Upper lobe of right lung (tissue), 1 donor: ENCODE measurements at places on chromosomes 1 and 21. TPM values are rescaled to one million over a fixed set of nuclear protein-coding genes. Genes with fewer than 3 reads are reported as not detected.
A peak's percentile ranks its signal among the peaks of the same experiment; 100 is the strongest.

DNA sequence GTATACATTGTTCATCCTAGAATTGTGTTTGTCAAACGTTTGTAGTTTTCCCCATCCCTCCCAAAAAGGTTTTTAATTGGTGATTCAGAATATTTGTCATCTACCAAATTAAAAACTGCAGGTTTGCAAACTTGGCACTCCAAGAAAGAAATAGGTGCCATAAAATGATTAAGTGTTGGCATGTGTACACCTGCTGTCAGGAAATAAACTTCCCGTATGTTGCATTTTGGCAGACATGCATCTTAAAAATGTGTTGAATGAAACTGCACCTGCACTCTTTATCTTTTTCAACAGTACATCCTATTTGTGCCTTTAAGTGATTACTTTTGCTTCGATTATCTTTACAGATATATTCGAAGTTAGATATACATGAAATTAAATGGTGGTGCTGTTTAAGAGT lies 7.3 kb downstream of the B3GALT2 start:
- H3K4me1 ChIP-seq = no peaks in the 10 kb centered on the region
- DNase-seq = no peak
- no peak overlapping the region for H3K27ac ChIP-seq
- H3K4me3 ChIP-seq = no peak overlapping the region
- H3K36me3 ChIP-seq = no peaks in the 10 kb centered on the region

DNA sequence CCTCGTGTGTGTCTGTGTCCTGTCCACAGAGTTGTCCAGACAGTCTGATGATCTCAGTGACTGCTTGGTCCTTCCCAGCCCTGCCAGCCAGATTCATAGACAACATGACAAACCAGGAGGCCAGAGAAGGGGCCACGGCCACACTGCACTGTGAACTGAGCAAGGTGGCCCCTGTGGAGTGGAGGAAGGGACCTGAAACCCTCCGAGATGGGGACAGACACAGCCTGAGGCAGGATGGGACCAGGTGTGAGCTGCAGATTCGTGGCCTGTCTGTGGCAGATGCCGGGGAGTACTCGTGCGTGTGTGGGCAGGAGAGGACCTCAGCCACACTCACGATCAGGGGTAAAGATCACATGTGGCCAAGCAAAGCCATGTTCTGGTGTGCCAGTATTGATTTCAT lies 96.4 kb downstream of the OBSCN start:
- H3K4me1 ChIP-seq = no peaks in the 10 kb centered on the region
- no peak overlapping the region for H3K4me3 ChIP-seq
- peak; percentile 40 for DNase-seq
- no peaks in the 10 kb centered on the region for H3K27me3 ChIP-seq
- H3K36me3 ChIP-seq = no peaks in the 10 kb centered on the region
- no peak overlapping the region for H3K27ac ChIP-seq

CCDC181 gene
- 0.32 TPM for total RNA-seq

GRCh38 chr1:46784666-46785065 lies 14.2 kb upstream of the CYP4B1 start:
- no peaks in the 10 kb centered on the region for H3K4me1 ChIP-seq
- no peaks in the 10 kb centered on the region for H3K27me3 ChIP-seq
- no peak overlapping the region for H3K4me3 ChIP-seq

GRCh38 chr1:151526735-151527525 lies 13.2 kb upstream of the TUFT1 start:
- H3K27me3 ChIP-seq = no peaks in the 10 kb centered on the region
- DNase-seq = no peak
- no peaks in the 10 kb centered on the region for H3K4me1 ChIP-seq
- H3K27ac ChIP-seq = no peak overlapping the region
- H3K36me3 ChIP-seq = peaks cover 16% of the 10 kb centered on the region

HSD3B2 gene
- total RNA-seq = not detected

DNA sequence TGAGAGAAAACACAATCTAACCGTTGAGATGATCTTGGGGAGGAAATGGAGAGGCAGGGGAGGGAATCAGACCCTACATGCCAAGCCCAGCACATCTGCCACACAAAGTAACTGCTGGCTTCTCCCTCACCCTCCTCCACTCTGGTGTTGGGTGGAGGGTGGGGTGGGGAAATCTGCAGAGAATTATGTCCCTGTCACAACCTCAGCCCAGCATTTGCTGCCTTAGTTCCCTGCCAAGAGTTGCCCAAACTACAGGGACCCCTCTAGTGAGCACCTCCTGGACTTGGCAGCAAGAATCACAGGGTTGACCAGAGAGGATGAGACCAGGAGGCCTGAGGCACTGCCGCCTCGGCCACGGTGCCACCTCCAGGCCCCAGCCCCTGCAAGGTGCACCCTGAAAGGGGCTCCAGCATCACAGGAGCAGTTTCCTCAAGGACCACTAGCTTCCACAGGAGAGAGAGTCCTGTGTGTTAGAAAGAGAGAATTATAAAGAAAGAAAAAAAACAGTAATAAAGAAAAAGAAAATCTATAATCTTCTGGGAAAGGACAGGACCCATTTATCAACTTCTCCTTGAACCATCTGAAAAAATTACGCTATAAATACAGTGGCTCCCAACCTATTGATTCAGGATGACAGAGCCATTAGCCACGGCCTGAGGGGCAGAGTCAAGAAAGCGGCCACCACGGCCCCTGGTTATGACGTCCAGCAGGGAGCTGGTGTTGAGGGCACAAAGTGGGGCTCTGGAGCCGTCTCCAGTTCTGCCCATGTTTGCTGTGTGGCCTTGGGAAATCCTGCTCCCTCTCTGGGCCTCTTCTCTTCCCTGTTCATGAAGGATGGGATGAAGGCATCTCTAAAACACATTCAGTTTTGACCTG lies 451.7 kb downstream of the MATN1 start:
- H3K27me3 ChIP-seq = no peaks in the 10 kb centered on the region
- H3K36me3 ChIP-seq = no peaks in the 10 kb centered on the region
- no peaks in the 10 kb centered on the region for H3K4me1 ChIP-seq

DNA sequence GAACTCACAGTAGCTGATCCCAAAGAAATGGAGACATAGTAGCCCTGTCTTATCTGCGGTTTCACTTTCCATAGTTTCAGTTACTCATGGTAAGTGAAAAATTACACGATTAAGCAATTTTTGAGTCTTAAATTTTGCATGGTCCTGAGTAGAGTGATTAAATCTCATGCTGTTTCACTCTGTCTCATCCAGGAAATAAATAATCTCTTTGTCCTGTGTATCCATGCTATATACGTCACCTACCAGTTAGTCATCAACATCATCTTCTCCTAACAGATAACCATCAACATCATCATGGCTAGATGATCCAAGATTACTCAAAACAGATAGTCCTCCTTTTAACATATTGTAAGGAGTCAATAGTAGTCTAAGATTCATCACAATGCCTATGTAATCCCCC lies 1589.3 kb downstream of the BRINP3 start:
- H3K4me3 ChIP-seq = no peak overlapping the region
- no peaks in the 10 kb centered on the region for H3K4me1 ChIP-seq

SLC35F3 gene
- 0.29 TPM for total RNA-seq

DNA sequence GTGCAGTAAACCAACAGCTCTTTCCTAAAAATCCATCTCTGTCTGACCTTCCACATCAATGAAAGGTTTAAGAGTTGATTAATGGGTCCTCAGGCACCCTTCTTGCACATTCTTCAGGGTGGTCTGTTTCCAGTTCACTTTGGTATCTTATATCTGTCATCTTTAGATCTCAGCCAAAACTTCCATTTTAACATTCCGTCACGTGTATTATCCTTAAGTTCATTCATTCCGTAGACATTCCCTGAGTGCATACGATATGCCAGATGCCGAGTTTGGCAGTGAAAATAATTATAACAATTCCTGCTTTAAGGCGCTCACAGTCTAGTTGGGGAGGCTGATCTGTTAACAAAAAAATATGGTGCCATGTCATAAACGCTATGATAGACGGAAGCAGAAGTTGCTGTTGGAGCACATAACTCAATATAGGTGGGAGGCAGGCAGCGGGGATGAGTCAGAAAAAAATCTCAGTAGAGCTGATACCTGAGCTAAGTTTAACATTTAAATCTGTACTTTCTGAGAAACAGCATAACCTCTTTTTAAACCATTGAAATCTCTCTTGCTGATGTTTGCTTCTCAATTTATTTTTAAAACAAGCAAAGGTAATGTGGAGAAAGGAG lies 59.6 kb upstream of the HOOK1 start:
- H3K27me3 ChIP-seq = no peaks in the 10 kb centered on the region
- no peaks in the 10 kb centered on the region for H3K36me3 ChIP-seq
- DNase-seq = no peak
- H3K4me1 ChIP-seq = peaks cover 12% of the 10 kb centered on the region
- H3K27ac ChIP-seq = no peak overlapping the region

DNA sequence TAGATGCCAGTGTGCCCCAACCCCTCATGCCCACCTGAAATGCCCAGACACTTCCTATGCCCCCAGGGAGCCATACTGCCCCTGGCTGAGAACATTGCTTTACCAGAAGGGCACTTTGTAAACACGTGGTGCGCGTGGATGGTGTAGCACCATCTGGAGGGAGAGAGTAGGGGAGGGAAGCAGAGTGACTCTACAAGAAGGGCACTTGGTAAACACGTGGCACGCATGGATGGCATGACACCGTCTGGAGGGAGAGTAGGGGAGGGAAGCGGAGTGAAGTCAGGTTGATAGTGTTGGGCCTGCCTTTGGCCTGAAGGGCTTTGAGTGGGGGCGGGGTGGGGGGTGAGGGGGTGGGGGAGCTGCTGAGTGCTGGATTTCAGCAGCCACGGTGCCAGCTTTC lies 324.0 kb upstream of the VAMP3 start:
- H3K27ac ChIP-seq = no peak overlapping the region
- H3K27me3 ChIP-seq = no peaks in the 10 kb centered on the region
- H3K36me3 ChIP-seq = no peaks in the 10 kb centered on the region
- H3K4me3 ChIP-seq = no peak overlapping the region
- DNase-seq = no peak
- H3K4me1 ChIP-seq = no peaks in the 10 kb centered on the region

GRCh38 chr21:23951251-23951650 lies 1656.0 kb downstream of the MRPL39 start:
- peaks cover 6% of the 10 kb centered on the region for H3K27me3 ChIP-seq
- no peak for DNase-seq
- H3K36me3 ChIP-seq = no peaks in the 10 kb centered on the region
- no peak overlapping the region for H3K27ac ChIP-seq
- H3K4me1 ChIP-seq = no peaks in the 10 kb centered on the region

- H3K27ac ChIP-seq = no peak overlapping the region
- no peaks in the 10 kb centered on the region for H3K36me3 ChIP-seq
- peaks cover 10% of the 10 kb centered on the region for H3K4me1 ChIP-seq
Measured at GRCh38 chr1:207500306-207500705, 4.3 kb downstream of the CR1 start.

MAP3K21 gene
- total RNA-seq = 9.1 TPM

TDRD5 gene
- 0.17 TPM for total RNA-seq

CFHR1 gene
- total RNA-seq = not detected

- H3K27ac ChIP-seq = no peak overlapping the region
- no peaks in the 10 kb centered on the region for H3K36me3 ChIP-seq
- no peak for DNase-seq
- H3K27me3 ChIP-seq = no peaks in the 10 kb centered on the region
- H3K4me3 ChIP-seq = no peak overlapping the region
Measured at GRCh38 chr1:223454959-223455358, 61.7 kb downstream of the CCDC185 start.

GRCh38 chr1:173954179-173954578 lies 37.1 kb upstream of the SERPINC1 start:
- DNase-seq = no peak
- H3K4me1 ChIP-seq = no peaks in the 10 kb centered on the region
- no peak overlapping the region for H3K4me3 ChIP-seq
- peaks cover 95% of the 10 kb centered on the region for H3K36me3 ChIP-seq

DNA sequence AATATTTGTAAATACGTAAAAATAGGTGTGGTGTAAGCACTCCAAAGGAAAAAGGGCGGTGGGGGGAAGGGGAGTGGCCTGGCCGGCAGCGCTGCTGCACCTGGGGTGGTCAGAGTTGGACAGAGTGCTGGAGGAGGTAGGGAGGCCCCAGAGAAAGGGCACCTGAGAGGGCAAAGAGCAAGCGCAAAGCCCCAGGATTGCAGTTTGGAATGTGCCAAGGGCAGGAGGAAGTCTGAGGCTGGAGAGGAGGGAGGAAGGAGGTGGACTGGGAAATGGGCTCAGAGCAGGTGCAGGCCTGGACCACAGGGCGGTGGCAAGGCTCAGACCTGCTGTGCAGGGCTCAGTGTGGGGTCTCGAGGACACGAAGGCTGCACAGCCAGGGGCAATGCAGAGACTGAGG lies 30.6 kb downstream of the LDLRAP1 start:
- H3K27me3 ChIP-seq = no peaks in the 10 kb centered on the region
- no peaks in the 10 kb centered on the region for H3K36me3 ChIP-seq
- peaks cover 4% of the 10 kb centered on the region for H3K4me1 ChIP-seq
- DNase-seq = no peak

DNA sequence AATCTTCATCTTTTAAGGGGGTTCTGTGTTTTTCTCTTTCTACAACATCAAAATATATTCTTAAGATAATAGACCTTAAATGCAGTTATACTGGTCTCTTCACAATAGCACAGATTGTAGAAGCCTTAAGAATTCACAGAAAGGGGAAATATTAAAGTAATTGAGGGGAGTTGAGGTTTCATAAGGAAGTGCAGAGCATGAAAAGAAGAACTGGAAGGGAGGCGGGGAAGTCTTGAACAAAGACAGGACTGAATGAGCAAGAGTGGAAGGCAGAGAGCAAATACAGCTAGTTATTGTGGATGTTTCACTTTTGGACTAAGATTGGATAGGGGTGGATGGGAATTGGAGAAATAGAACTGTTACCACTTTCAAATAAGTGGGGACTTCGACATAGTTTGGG lies 67.7 kb downstream of the PTGER3 start:
- H3K27me3 ChIP-seq = no peaks in the 10 kb centered on the region
- no peak for DNase-seq
- no peak overlapping the region for H3K4me3 ChIP-seq
